ENCODE measurements at places on chromosomes 7 and 10.

GRCh38 chr10:103949728-103950127 lies 17.2 kb upstream of the SLK start:
- DNase-seq = no peak

DNA sequence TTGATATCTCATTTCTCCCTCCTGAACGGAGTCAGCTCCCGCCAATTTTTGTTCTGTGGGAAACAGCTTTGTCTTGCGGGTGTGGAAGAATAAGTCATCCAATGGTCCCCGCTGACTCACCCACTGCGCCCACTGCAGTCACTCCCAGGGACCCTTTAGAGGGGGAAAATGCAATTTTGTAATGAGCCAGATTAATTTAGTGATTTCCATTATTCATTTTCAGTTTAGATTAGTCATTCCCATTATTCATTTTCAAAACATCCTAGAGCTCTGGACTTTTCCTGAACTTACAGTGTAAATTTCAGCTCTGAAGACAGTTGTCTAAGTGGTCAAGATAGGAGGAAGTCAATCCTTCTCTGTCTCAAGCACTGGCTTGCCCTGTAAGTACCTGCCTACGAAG lies 154.9 kb upstream of the TMEM72 start:
- DNase-seq = no peak

GRCh38 chr7:1670894-1671593 lies 967 bp downstream of the ELFN1 start:
- DNase-seq = no peak

DNA sequence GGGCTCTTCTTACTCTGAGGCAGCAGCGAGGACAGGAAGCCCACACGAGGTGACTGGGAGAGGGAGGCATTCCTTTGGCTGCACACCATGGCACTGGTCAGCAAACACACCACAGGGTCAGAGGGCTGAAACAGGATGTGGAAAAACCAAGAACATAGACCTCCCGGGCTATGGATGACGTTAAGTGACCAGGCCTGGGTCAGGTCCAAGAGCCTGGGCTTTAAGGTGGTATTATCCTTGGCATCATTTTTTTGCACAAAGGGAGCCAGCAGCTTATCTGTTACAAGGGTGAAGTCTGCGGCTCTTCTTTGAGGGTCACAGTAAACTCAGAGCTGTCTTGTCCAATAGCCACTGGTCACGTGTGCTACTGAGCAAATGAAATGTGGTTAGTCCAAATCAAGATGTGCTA lies 7.0 kb downstream of the WDR91 start:
- DNase-seq = no peak

DNA sequence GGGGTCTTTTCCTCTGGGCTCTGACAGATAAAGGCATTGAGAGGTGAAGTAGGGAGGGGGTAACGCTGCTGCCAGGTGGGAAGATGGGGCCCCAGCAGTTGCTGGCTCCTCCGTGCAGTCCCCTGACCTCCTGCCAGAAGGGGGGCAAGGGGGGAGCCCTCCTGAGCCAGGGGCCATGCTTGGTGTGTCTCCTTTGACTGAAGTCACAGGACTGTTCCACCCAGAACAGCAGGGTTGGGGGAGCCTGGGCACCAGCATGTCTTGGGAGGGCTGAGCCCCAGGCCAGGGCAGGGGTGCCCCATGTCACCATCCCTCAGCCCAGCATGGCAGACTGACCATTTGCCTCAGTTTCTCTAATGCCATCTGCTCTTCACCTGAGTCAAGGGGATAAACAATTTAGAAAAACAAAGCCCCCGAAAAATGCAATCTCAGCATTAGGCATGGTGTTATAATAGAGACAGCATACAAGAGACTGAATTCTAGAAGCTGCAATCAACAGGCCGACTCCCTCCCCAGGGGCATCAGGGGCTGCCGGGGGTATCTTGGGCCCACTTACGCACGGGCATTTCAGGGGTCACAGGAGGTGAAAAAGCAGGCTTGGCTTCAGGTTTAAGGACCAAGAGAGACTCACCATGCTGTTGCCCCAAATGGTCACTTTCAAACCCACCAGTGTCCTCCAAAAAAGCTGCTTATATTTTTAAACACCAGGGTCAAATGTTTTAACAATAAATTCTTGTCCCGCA lies 108.6 kb upstream of the GPR26 start:
- DNase-seq = no peak

- no peak for DNase-seq
These were observed 79.7 kb upstream of the OGDHL start for GRCh38 chr10:49841615-49842332.

DNA sequence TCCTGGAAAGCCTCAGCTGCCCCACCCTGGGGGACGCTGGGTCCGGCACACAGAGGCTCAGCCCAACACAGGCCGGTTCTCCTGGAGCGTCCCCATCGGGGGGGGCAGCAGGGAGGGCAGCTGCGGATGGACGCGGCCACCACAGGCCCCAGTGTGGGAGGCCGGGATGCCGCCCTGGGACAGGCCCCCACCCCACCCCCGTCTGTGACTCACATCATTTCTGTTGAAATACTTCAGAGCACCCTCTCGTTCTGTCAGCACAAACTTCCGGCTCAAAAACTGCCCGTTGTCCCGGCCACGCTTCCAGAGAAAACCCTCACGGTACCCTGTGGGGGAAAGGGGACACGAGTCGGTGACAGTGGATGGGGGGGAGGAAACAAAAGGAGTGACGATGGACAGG lies 28.5 kb downstream of the GET4 start:
- no peak for DNase-seq

DNA sequence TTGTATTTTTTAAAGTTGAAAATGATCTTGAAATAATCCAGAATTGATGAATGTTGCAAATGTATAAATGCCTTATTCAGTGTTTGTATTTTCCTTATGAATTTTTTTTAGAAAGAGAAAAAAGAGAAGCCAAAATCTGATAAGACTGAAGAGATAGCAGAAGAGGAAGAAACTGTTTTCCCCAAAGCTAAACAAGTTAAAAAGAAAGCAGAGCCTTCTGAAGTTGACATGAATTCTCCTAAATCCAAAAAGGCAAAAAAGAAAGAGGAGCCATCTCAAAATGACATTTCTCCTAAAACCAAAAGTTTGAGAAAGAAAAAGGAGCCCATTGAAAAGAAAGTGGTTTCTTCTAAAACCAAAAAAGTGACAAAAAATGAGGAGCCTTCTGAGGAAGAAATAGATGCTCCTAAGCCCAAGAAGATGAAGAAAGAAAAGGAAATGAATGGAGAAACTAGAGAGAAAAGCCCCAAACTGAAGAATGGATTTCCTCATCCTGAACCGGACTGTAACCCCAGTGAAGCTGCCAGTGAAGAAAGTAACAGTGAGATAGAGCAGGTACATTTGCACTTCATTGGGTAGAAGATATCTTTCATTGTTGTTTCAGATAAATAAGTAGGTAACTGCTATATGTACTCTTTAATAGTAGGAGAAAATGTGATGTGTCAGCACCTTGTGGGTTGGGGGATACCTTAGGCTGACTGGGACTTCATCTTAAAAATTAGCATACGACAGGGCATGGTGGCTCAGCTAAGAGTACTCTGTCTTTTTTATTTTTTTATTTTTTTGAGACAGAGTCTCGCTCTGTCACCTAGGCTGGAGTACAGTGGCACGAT lies 3.9 kb downstream of the DDX21 start:
- no peak for DNase-seq

DNA sequence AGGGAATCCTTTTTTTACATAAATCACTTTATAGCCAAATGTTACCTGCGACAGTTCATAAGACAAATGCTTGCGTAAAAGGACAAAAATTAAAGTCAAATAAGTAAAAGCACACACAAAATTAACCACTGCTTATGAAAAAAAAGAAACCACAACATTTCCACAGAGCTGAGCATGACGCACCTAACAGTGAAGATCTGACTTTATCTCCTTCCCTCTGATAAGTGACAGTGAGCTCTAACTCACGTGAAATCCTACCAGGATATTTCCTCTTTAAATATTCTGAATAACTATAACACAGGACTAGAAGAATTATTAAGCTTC lies 225.5 kb downstream of the SFMBT2 start:
- DNase-seq = no peak

DNA sequence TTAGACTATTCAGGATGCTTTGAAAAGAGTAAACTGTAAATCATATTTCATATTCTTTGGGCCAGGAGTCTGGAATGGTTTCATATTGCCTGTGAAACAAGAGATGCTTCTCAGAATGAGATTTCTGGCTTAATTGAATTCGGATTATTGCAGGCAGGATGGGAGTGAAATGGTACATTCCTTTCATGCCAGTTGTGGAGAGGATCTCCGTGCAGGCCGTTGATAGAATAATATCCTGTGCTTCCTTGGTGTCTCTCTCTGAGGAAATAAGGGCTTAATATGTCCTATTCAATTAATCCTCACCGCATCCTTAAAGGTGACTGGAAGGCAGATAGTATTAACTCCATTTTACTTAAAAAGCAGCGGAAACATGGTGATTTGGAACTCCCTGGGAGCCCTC lies 56.6 kb downstream of the CUX1 start:
- DNase-seq = no peak

DNA sequence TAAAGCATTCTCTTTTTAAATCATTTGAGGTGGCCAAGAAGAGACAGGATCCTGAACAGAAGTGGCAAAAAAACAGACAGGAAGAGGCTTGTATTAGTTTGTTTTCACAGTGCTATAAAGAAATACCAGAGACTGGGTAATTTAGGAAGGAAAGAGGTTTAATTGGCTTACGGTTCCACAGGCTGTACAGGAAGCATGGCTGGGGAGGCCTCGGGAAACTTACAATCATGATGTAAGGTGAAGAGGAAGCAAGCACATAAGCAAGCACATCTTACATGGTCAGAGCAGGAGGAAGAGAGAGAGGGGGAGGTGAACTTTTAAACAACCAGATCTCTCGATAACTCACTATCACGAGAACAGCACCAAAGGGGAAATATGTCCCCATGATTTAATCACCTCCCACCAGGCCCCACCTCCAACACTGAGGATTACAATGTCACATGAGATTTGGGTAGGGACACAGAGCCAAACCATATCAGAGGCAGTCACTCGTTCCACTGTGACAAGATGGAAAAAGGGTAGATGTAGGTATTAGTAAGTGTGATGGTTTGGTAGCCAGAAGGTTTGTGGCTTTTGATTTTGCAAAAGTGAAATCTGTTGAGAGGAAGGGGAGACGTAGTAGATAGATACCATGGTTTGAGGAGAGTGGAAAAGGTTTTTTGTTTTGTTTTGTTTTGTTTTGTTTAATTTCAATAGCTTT lies 5.1 kb downstream of the MSRB2 start:
- DNase-seq = no peak

DNA sequence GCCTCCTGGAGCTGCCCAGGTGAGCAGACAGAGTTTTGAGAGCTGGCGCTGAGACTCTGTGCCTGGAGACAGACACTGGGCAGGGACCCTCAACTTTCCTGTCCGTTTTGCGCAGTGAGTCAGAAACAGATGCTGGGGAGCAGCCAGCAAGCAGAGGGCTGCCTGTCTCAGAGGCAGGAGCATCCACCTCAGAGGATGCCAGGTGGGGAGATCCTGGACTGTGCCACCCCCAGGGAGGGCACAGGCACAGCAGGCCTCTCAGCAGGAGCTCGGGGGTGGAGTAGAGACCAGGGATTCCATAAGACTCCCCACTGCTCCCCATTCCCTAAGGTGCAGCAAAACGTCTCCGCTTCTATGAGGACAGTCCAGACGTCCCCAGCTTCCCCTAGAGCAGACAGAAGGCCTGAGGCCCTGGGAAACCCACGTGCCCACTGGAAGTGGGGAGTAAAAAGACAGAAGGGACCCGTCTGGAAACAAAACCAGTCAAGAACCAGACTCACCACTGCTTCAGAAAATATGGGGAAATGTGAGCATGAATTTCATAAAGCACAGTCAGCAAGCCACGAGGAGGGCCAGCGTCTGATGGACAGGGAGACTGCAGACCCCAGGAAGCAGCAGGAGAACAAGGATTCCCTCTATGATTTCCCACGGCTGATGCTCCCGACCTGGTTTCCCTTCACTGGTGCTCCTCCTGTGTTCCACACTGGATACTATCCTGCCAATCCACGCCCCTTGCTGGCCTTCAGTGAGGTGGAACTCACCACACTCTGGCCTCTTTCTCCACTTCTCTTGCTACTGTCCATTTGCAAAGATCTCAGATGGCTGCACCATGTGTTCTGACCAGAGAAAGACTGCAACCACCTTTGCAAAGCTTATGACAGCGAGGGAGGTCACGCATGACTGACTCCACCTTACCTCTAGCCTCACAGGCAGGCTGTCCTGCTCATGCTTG lies 151.3 kb upstream of the FAM20C start:
- no peak for DNase-seq

- DNase-seq = no peak
These were observed 79.3 kb upstream of the NEBL start for GRCh38 chr10:20976390-20976789.

GRCh38 chr7:101075646-101076045 lies 9.6 kb upstream of the TRIM56 start:
- DNase-seq = no peak

GRCh38 chr10:96365571-96365970 lies 6.8 kb upstream of the OPALIN start:
- no peak for DNase-seq

DNA sequence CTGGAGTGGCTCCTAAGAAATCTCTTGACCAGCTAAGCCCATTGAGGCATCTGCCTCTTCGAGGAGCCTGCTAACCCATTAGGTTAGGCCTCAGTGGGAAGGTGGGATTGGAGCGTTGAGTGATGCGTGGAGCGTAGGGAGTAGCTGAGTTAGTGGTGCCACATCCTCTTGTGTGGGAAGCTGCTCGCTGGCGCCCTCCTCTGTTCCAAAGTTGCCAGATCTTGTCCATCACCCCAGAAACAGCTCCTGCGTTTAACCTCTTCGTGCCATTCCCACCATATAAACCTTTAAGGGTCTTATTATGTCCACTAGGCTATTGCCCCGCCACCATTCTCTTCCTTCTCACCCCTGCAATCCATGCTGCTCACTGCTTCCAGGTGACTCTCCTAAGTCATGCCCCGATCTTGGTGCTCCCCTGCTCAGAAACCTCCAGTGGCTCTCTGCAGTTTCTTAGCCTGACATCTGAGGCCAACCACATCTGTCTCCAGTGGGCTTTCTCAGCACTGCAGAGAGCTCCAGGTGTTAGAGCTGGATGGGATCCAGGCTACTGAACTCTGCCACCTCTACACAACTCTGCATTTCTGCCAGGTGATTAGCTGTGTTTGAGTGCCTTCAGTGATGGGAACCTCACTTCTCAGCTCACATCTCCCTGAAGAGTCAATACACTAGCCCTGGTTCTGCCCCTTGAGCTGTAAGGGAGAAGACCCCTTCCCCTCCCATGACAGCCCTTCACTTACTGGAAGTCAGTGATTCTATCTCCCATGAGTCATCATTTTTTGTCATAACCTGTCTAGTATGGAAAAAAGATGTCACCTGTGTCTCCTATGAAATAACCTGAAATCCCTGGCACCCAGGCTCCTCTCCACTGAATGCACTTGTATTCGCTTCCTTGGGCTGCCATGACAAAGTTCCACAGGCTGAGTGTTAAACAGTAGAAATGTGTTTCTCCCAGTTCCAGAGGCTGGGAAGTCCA lies 65.0 kb upstream of the FGFR2 start:
- DNase-seq = no peak

GRCh38 chr7:64628721-64629120 lies 37.2 kb upstream of the ZNF107 start:
- DNase-seq = no peak

GRCh38 chr7:51263631-51264484 lies 52.8 kb downstream of the COBL start:
- no peak for DNase-seq

- no peak for DNase-seq
These were observed 925.2 kb upstream of the GHITM start for GRCh38 chr10:83214136-83214535.
